ENCODE measurements at places on chromosomes 11 and 22. TPM values are rescaled to one million over a fixed set of nuclear protein-coding genes. Genes with fewer than 3 reads are reported as not detected.

DNA sequence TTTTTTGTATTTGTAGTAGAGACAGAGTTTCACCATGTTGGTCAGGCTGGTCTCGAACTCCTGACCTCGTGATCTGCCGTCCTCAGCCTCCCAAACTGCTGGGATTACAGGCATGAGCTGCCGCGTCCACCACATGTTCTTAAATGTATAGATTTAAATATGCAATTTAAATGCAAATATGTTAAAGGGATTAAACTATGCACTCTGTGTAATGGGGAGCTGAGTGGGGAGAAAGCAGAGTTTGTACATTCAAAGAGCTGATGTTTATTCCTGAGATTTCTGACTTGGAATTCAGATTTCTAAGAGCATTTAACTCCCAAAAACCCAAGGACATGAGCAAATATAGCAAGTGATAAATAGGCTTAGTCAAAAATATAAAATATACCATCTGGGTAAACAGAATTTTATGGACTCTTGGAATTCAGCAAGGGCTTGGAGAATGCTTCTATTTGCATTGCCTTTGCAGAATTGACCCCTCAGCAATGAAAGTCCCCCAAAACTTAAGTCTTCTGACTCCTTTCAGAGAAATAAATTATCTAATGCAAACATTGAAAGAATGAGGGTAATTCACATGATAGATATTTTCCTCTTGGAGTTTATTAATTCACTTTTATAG lies 170.6 kb downstream of the LUZP2 start:
- no peak for DNase-seq

DNA sequence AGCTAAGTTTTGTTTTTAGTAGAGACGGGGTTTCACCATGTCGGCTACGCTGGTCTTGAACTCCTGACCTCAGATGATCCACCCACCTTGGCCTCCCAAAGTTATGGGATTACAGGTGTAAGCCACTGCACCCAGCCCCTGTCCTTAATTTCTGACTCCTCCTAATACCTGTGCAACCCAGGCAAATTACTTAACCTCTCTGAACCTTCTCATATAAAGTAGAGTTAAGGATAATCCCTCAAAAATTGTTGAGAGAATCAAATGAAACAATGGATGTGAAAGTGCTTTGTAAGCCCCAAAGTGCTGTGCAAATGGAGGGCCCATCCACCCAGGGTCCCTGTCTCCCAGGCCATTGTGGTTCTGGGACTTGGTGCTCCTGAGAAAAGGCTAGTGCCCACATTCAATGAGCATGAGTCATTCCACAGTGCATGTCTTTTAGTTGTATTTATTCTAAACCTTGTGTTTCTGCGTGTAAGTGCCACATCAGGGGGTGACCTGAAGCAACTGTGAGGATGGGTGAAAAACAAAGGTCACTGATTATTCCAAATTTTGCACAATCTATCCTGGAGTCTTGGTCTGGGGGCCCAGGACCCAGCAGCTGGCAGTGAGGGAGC lies 61.4 kb upstream of the PTPRJ start:
- no peak for DNase-seq

MMP8 gene
- not detected for total RNA-seq

GRCh38 chr11:68498321-68498720 lies 37.8 kb downstream of the PPP6R3 start:
- no peak for DNase-seq

DNA sequence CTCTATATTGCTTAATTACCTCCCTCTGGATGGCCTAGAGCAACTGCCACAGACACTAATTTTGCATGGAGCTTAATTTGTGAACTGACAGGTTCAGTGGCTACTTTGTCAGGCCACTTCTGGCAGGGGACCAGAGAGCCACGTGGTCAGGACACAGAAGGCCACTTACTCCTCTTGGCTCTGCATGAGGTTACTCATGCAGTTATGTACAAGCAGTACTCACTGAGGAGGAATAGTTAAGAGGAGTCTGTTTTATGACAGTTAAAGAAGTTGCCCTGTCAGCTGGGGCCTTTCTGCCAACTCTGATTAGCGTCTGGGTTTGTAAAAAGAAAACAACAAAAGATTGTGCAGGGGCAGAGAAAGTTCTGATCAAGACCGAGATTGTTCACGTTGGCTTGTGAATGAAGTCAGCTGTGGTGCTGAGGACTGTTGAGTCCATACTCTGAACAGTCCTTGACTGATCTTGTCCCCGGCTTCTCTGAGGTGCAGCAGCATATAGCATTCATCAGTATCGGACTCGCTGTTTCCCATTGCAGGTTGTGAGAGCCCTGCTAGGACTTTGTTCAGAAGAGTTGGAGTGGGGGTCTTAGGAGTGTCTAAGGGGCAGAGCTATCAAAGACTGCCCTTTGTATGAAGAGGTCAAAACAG lies 41.4 kb downstream of the PPFIBP2 start:
- no peak for DNase-seq
